ENCODE measurements at places on chromosomes 5 and 9.

GRCh38 chr5:107696080-107696479 lies 25.3 kb upstream of the EFNA5 start:
- DNase-seq: no peak

- no peak for DNase-seq
These were observed 1.0 kb downstream of the FPGS start for GRCh38 chr9:127803507-127804352.

- no peak for DNase-seq
These were observed 306.3 kb downstream of the ENC1 start for GRCh38 chr5:74334062-74334761.

DNA sequence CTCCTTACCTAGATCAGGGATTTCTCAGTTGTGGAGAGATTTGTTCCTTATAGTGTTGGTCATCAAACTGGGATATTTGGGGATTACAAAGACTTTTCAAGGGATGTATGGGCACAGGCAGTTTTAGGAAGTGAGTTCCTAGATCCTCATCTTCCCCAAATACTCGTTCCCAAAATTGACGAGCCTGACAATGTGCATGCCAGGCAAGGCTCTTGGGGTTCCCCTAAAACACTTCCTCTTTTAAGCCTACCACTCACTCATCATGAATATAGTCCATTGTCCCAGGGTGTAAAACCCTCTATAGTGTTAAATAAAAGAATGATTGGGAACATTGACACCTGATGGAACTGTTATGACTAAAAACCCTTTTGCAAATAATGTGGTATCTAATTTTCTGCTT lies 26.4 kb downstream of the PDCD1LG2 start:
- DNase-seq: no peak

GRCh38 chr5:625516-625915 lies 13.4 kb downstream of the CEP72 start:
- no peak for DNase-seq

- DNase-seq: no peak
These were observed 233.7 kb downstream of the SPOCK1 start for GRCh38 chr5:137265457-137265856.

DNA sequence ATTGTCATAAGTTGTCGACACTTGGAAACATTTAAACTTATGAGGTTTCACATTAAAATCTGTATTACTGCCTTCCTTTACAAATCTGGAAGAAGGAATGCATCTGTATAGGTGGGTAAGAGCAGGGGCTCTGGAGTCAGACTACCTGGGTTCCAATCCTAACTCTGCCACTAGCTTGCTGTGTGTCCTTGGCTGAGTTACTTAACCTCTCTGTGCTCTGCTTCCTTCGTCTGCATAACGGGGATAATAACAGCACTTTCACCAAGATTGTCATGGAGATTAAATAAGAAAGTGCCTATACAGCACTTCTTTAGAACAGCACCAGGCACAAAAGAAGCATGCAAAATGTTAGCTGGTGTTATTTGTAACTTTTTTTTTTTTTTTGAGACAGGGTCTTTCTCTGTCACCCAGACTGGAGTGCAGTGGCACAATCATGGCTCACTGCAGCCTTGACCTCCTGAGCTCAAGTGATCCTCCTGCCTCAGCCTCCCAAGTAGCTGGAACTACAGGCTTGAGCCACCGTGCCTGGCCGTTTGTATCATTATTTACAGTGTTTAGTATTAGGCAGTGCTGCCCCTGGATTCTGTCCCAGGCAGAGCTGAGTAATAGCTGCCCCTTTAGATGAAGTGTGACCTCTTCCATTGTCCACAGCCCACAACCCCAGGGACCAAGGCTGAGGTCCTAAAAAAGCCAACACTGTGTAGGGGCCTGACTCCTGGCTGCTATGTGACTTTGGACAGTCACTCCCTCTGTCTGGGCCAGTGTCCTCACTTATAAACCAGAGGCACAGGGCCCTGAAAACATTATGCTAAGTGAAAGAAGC lies 25.4 kb upstream of the TTLL11 start:
- DNase-seq: no peak

DNA sequence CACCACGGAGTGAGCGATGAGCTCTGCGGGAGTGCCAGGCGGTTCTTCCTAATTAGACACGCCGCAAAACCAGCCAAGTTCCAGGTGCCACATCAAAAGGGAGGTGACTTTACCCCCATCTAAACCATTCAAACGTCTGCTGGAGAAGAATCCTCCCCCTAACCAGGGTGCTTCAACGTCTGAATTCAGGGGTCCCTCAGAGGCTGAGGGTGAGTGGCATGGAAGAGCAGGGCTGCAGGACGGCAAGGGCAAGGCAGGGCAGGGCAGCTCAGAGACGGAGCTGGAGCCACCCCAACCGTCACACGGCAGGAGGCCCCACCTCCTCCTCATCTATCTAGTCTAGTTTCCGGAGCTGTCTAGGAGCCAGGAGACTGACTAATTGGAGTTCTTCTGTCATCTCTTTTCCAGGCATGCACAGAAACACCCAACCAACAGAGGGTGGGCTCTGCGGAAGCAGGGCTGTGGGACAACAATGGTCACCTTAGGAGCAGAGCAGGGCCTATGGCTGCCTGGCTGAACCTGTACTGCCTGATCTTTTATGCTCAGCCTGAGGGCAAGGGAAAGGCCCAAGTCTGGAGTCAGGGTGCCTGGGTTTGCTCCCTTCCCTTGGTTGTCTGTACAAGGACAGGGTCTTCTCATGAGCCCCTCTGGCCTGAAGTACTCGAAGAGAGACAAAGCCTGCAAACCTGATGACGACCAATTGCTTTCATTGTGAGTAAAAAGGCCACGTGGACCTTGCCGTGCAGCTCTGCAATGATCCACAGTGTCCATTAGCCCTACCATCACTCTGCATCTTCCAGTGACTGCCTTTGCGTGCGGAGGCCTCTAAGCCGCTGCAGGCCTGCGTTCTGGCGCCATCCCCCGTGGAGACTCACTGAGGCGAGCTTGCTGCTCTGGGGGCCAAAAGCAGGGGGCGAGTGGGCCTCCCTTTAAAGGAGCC lies 81.0 kb upstream of the SLC25A51 start:
- DNase-seq: no peak

DNA sequence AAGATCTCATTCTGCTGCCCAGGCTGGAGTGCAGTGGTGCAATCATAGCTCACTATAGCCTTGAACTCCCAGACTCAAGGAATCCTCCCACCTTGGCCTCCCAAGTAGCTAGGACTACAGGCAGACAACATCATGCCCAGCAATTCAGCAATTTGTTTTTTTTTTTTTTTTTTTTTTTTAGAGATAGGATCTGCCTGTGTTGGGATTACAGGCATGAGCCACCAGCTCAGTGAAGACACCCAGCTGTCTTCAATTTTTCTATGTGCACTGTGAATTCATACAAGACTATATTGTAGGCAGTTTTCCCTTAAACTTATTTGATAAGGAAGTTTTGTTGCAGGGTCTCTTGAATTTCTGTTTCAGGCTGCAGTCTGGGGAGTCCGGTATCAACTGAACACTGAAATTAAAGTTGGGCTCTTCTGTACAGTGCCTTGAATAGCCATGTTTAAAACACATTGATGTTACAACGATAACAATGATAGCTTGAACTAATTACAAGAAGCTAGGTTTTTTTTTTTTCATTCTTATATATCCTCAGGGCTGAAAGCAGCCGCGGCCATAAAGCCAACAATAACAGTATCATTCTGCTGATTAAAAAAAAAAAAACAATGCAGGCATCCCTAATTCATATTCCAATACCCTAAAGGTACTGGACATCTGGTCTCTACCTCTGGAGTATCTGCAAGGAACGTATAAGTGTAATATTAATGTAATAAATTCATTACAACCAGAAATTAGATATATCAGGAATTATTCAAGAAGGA lies 63.5 kb downstream of the MPDZ start:
- no peak for DNase-seq

GRCh38 chr9:35557320-35557719 lies 47.7 kb upstream of the TESK1 start:
- DNase-seq: no peak

DNA sequence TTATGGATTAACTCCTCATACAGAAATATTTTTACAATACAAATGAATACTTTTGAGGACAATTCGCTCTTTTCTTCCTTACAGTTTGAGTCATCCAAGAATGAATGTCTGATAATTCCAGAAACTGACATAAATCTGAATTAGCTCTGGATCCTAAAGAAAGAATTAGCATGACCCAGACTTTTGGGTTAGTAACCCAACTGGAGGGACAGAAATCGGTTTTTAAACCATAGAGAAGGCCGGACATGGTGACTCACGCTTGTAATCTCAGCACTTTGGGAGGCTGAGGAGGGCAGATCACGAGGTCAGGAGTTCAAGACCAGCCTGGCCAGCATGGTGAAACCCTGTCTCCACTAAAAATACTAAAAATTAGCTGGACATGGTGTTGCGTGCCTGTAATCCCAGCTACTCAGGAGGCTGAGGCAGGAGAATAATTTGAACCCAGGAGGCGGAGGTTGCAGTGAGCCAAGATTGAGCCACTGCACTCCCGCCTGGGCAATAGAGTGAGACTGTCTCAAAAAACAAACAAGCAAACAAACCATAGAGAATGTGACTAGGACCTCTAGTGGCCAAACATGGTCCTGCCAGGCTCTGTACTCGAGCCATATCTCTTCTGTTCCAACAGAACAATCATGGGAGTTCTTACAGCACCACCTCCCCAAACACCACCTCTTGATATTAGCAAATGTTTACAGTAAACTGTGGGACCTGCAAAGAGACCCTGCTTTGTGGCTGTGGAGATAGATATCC lies 44.8 kb downstream of the LURAP1L start:
- no peak for DNase-seq

DNA sequence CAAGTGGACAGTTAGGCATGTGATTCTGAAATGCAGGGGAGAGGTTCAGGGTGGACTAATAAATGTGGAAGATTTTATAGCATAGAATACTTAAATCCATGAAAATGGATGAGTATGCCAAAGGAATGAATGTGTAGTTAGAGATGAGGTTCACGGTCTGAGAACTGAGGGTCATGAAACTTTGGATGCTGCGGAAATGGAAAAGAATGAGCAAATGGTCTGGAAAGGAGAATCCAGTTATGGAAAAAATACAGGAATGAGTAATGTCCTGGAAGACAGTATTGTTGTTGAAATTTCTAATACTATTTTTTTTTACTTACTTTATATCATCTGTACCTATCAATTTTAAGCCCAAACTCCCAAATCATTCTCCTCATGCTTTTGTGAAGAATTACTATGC lies 2369.4 kb downstream of the MAT2B start:
- no peak for DNase-seq

GRCh38 chr9:123505496-123505895 lies 149.5 kb downstream of the CRB2 start:
- DNase-seq: no peak

GRCh38 chr5:148909040-148909439 lies 82.6 kb downstream of the ADRB2 start:
- no peak for DNase-seq

DNA sequence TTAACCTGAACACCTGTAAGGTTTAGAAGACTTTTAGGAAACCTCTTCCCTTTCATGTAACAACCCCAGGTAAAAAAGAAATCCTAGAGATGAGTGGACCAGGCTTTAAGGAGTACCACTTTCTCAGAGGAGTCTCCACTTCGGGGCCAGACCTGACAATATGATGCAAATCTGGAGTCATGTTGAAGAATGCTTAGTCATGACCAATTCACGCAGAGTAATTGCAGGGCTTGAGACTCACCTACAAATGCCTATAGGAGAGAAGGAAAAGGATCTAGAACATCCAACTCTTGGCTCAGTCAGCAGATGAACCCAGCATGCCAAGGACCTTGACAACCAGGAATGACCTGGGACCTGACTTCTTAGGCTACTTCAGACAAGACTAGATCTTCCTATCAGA lies 235.4 kb downstream of the DOCK8 start:
- no peak for DNase-seq

- no peak for DNase-seq
These were observed 333.9 kb downstream of the NR2F1-AS1 start for GRCh38 chr5:93247105-93247504.

- DNase-seq: no peak
These were observed 63.4 kb downstream of the MTREX start for GRCh38 chr5:55371145-55371544.

- DNase-seq: no peak
These were observed 284.2 kb upstream of the SGCD start for GRCh38 chr5:156042726-156043125.

GRCh38 chr5:92907938-92908606 lies 672.9 kb downstream of the NR2F1-AS1 start:
- no peak for DNase-seq

DNA sequence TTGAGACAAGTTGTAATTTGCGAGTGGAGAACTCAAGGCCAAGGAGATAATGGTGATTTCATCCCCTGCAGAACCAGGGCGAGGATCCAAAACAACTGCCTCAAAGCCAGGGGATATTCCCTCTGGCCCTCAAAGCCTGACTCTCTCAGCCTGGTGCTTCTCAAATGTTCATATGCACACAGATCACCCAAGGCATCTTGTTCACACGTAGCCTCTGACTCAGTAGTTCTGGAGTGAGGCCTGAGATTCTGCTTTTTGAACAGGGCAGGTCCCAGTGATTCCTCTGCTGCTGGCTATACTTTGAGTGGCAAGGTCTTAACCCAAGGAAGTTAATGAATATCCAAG lies 30.2 kb upstream of the WWC1 start:
- DNase-seq: no peak

DNA sequence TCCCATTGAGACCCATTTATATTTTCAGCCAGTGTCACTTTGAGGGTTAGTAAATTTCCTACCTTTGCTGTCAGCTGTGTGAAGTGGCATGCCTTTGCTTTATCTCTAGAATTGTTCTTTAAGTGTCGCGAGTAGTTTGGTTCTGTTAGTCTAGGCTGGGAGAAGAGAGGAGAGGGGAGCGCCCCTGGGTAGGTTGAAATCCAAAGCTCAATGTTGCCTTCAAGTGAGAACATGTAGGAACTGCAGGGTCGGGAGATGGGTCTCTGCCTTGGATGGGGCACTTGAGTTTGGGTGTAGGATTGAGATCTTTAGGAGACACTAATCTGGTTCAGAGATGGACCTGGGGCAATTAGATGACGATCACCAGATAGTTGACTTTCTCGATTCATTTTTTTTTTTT lies 46.3 kb downstream of the STC2 start:
- DNase-seq: no peak

Measured in activated CD8-positive, alpha-beta memory T cell treated with anti-CD3 and anti-CD28 coated beads, Interleukin-2, amount 50 U/mL, for 48 hours (primary cell).